GM23248 (cell line): ENCODE measurements at places on chromosomes 1 and 21. TPM values are rescaled to one million over a fixed set of nuclear protein-coding genes. Genes with fewer than 3 reads are reported as not detected.

The CTBS gene
- polyA plus RNA-seq, result 52.4 and 53.7 TPM in 2 replicates

The GPR25 gene
- not detected in 2 replicates for polyA plus RNA-seq

DNA sequence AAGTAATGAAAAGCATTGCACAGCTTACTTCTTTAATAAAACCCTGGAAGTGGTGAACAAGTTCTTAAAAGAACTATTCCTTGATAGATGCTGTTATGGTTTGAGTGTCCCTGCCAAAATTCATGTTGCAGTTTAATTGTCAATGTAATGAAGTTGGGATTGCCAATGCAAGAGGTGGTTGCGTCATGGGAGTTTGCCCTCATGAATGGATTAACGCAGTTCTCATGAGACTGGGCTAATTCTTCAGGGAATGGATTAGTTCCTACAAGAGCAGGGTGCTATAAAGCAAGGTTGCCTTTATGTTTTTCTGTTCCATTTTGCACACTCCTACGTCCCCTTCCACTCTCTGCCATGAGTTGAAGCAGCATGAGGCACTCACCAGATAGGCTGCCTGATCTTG, 446.7 kb upstream of the B3GALT2 start:
- no peaks in the 10 kb centered on the region for H3K4me1 ChIP-seq
- no peak overlapping the region for H3K27ac ChIP-seq
- DNase-seq, result no peak
- H3K4me3 ChIP-seq, result no peak overlapping the region

DNA sequence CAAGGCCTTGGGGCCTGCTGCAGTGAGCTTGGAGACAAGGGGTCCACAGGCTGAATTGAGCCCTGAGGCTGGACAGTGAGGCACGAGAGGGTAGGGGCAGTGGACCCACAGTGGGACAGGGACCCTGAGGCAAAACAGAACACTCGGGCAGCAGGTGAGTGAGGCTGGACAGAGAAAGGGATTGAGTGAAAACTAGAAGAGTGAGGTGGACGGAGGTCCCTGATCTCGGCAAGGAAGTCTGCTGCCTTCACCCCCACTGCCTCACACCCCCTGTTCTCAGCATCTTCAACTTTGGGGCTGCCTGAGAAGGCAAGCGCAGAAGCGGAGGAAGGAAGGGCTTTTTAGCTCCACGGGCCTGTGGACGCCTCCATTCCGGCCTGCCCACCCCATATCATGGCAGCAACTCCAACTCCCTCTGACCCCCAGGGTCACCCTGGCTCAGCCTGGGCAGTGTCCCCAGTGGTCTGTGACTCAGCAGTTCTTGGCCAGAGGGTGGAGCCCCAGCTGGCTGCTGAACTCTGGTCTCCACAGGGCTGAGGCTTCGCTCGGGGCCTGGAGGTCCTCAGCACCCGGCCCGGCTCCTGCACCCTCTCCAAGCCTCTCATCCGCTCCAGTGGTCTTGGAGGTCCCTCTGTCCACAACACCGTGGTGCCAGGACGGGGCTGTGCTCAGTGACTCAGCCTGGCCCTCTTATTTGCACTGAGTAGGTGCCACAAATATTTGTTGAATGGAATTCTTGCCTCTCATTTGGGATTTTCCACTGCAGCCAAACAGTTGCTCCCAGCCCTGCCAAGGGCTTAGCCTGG, 60.0 kb upstream of the EPS8L3 start:
- H3K4me3 ChIP-seq, result no peak overlapping the region
- H3K27ac ChIP-seq, result peak overlapping the region; percentile 91
- no peaks in the 10 kb centered on the region for H3K27me3 ChIP-seq
- H3K4me1 ChIP-seq, result peaks cover 68% of the 10 kb centered on the region
- peak; percentile 77 for DNase-seq

GRCh38 chr1:151165281-151165737, 393 bp downstream of the LYSMD1 start:
- H3K27me3 ChIP-seq, result no peaks in the 10 kb centered on the region
- peaks cover 20% of the 10 kb centered on the region for H3K4me1 ChIP-seq
- peak overlapping the region; percentile 61 for H3K27ac ChIP-seq
- peak overlapping the region; percentile 90 for H3K4me3 ChIP-seq
- DNase-seq, result peak; percentile 74

- H3K27me3 ChIP-seq, result no peaks in the 10 kb centered on the region
- no peaks in the 10 kb centered on the region for H3K4me1 ChIP-seq
- no peaks in the 10 kb centered on the region for H3K36me3 ChIP-seq
- H3K27ac ChIP-seq, result no peak overlapping the region
- no peak for DNase-seq
- H3K4me3 ChIP-seq, result no peak overlapping the region
Observed at GRCh38 chr1:167542109-167543032, 11.2 kb downstream of the CREG1 start.

DNA sequence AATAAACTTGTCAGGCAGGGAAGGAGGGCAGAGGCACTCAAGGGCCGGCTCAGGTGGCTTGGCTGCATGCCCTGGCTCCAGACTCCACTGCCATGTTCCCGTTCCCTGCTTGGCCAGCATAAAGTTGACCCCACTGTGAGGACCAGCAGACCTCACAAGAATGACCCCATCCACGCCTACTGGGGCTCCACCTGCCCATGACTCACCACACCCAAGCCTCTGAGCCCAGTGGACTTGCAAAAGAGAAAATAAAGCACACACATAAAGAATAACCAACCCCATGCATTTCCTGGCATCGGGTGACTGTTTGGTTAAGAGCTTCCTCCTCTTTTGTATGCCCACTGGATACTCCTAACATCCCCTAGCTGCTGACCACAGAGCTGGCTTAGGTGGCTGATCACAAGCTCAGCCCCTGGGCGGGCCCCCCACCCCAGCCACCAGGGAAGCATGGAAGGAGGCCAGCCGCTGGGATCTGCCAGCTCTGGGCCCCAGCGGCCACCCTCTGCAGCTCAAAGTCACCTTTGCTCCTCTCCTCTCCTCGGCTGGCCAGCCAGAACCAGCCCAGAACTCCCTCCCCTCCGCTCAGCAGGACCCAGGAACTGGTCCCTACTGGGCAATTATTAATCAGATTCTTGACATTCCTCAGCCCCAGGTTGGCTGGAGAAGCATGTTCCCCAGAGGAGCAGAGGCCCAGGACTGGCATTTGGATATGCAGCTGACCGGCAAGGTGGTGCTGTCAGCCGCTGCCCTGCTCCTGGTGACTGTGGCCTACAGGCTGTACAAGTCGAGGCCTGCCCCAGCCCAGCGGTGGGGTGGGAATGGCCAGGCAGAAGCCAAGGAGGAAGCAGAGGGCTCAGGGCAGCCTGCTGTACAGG, at the start of gene KLHDC7A:
TSS of gene KLHDC7A (plus strand) at position 616 of the 875 bp plus-strand sequence. CDS start at position 668, 52 bp downstream.
- H3K36me3 ChIP-seq, result no peaks in the 10 kb centered on the region
- H3K4me1 ChIP-seq, result no peaks in the 10 kb centered on the region
- DNase-seq, result no peak
- no peak within 1 kb of the TSS for H3K27ac ChIP-seq

DNA sequence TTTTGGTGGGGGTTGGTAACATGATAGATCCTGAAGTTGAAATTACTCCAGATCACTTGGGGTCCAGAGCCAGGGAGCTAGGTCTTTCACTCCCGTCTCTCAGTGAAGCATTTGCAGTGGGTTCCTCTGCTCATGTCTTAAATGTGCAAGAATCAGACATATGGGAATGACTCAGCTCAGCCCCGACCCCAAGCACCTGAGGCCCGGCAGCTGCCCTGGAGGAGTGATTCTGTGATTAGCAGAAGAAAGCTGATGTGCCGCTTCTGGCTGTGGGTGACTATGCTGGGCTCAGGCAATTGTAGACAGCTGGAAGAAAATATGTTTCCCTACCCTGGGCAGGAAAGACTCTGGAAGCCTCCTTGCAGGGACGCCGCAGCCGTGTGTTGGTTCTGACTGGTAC, 601.7 kb downstream of the NPHP4 start:
- no peaks in the 10 kb centered on the region for H3K4me1 ChIP-seq
- no peaks in the 10 kb centered on the region for H3K27me3 ChIP-seq
- no peaks in the 10 kb centered on the region for H3K36me3 ChIP-seq
- no peak overlapping the region for H3K4me3 ChIP-seq
- DNase-seq, result no peak

- H3K4me1 ChIP-seq, result no peaks in the 10 kb centered on the region
- H3K27ac ChIP-seq, result no peak overlapping the region
- no peak for DNase-seq
- no peaks in the 10 kb centered on the region for H3K36me3 ChIP-seq
- no peaks in the 10 kb centered on the region for H3K27me3 ChIP-seq
Observed at GRCh38 chr1:1926346-1926811, 7.3 kb upstream of the TMEM52 start.

DNA sequence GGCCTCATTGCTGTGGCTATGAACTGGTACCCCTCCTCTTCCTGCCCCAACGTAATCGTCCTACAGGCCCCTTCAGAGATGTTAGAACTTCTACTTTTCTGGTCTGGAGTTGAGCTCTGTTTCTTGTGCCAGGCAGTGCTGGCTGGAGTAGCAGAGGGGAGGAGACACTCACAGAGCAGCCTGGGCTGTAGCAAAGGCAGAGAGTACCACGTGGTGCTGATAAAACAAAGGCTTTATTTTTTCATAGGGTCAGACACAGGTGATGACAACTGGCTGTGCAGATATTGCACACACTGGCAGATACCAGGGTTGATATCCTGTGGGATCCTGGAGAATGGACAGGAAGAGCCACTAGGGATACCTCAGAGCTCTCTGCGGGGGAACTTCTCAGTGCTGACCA, 23.2 kb downstream of the CRCT1 start:
- H3K27me3 ChIP-seq, result peaks cover 40% of the 10 kb centered on the region
- no peaks in the 10 kb centered on the region for H3K36me3 ChIP-seq
- H3K27ac ChIP-seq, result no peak overlapping the region
- H3K4me1 ChIP-seq, result no peaks in the 10 kb centered on the region

DNA sequence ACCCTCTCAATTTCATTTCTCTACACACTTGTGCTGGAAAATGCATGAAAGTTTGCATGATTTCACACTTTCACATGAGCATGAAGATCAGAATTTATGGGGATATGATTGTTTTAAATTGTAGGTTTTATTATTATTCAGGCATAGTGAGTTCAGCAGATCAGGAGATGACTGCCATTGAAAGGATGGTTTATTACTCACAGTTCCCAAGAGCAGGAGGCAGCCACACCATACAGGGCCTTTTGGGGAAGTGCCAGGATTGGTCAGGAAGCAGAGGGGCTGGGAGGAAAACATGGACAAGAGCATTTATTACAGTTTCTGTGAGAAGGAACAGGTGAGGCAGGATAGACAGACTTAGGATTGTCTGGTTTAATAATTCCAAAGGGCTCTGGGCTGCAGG, 114.6 kb upstream of the KCNJ15 start:
- no peaks in the 10 kb centered on the region for H3K36me3 ChIP-seq
- no peak for DNase-seq
- H3K4me1 ChIP-seq, result peaks cover 27% of the 10 kb centered on the region
- H3K4me3 ChIP-seq, result no peak overlapping the region
- H3K27me3 ChIP-seq, result no peaks in the 10 kb centered on the region

DNA sequence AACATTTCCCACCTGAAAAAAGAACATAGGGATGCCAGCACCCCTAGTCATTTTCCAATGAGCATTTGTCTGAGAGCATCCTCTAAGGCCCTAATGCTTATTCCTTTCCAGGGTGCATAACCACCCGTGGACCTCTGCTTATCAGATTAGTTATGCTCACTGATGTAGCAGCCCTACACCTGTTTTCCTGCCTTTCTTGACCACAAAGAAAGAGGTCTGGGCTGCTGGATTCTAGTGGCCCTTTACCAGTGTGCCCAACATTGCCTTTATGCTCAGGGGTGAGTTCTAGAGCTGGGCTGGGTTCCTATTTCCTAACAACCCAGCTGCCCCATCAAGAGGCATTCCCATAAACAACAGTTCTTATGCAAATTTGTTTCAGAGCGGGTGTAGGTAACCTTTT, 20.3 kb upstream of the PM20D1 start:
- no peak overlapping the region for H3K27ac ChIP-seq
- H3K27me3 ChIP-seq, result peaks cover 22% of the 10 kb centered on the region
- H3K4me3 ChIP-seq, result no peak overlapping the region
- no peak for DNase-seq

DNA sequence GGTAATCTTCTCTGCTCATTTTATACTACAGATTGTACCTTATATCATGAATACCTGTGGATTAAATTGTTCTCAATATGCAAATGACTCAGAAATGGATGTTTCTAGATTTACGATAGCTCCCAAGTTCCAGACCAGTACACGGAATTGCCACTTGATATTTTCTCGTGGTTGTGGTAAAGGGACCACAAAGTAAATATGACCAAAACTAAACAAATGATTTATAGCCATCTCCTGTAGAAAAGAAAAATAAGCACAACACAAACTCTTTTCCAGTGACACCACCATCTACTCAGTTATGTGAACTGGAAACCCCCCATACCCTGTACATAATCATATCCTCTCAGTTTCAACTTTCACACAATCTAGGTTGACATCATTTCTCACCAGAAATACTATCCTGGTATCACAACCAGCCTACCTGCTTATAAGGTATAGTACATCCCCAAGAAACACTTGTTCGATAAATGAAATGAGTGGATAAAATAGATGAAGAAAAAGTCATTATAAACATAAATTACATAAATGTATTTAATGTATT, 172.3 kb downstream of the ADGRL4 start:
- H3K27me3 ChIP-seq, result no peaks in the 10 kb centered on the region
- H3K4me1 ChIP-seq, result peaks cover 52% of the 10 kb centered on the region
- no peak overlapping the region for H3K4me3 ChIP-seq

GRCh38 chr1:16215882-16216753, 3.7 kb upstream of the ARHGEF19 start:
- peak; percentile 83 for DNase-seq
- H3K4me3 ChIP-seq, result peak overlapping the region; percentile 62
- no peaks in the 10 kb centered on the region for H3K36me3 ChIP-seq
- H3K4me1 ChIP-seq, result no peaks in the 10 kb centered on the region
- H3K27ac ChIP-seq, result no peak overlapping the region

DNA sequence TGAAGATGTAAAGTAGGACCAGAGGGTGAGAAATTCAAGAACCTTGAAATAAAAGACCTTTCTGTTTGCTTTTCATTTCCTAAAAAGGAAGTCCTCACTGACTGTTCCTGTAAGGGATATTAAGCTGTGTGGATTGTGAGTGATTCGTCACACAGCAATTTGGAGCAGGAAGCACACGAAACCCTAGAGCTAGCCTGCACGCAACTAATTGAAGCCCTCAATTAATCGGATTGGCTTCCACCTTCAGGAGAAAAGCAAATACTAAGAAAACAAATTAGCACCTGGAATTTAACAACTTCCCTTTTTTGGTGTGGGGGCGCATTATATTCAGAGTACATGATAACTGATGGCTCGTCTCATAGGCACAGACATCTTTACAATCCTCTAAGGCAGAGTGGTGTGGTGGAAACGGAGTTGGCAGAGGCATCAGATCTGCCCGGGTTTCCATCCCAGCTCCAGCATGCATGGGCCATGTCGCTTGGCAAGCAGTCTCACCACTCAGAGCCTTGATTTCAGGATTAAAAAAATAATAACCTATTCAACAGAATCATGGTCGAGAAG, 95.2 kb downstream of the KCNJ15 start:
- peak; percentile 91 for DNase-seq
- no peaks in the 10 kb centered on the region for H3K27me3 ChIP-seq
- peak overlapping the region; percentile 82 for H3K27ac ChIP-seq
- H3K4me3 ChIP-seq, result peak overlapping the region; percentile 25; the same call in 1 of the 2 replicates
- H3K36me3 ChIP-seq, result no peaks in the 10 kb centered on the region
- peaks cover 23% of the 10 kb centered on the region for H3K4me1 ChIP-seq

DNA sequence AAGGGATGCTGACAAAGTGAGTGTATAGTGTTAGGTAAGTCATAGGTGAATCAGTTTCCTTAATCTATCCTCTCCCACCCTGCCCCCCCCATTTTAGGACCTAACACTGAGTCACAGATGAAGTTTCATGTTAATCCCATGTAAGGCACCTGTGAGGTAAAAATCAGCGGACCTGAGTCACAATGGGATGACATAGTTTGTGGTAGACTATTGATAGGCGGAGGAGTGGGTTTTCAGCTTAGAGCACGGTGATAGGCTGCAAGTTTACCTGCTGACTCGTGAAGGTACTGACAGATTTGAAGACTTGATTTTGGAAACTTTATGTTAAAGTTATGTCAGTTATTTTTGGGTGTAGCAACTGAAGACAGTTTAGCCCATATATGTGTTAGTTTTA, 1.7 kb downstream of the TOR1AIP1 start:
- peaks cover 15% of the 10 kb centered on the region for H3K4me1 ChIP-seq
- H3K4me3 ChIP-seq, result peak overlapping the region; percentile 90
- H3K27ac ChIP-seq, result no peak overlapping the region
- H3K27me3 ChIP-seq, result no peaks in the 10 kb centered on the region
